NCI-H524 treated with DMSO at 0.1 percent for 48 hours (cell line): ENCODE measurements at places on chromosomes 1 and 21.

GRCh38 chr1:12604114-12604874 lies 13.7 kb downstream of the DHRS3 start:
- no peak for DNase-seq

DNA sequence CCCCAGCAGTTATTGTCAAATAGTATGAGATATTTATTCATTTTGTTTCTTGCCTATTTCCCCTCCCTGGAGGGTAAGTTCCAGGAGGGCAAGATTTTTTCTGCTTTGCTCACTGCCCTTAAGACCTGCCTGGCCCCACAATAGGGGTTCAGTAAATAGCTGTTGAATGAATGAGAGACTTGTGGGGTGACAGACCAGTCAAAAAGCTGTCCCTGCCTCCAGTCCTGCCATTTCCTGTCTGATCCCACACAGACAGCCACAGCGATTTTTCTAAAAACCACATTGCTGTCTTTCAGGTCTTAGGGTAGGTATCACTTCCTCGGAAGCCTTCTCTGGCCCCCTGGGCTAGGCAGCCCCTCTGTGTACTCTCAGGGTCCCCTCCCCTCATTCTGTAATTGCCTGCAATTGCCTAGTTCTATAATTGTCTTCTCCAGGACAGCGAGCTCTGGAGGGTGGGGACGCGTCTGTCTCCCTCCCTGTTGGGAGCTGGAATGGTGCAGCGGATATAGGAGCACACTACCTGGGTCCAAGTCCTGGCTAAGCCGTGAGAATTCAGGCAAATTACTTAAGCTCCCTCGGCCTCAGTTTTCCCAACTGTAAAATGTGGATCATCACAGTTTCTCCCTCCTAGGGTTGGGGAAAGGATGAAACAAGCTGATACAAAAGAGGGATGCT lies 1.8 kb upstream of the EXTL1 start:
- DNase-seq = no peak

DNA sequence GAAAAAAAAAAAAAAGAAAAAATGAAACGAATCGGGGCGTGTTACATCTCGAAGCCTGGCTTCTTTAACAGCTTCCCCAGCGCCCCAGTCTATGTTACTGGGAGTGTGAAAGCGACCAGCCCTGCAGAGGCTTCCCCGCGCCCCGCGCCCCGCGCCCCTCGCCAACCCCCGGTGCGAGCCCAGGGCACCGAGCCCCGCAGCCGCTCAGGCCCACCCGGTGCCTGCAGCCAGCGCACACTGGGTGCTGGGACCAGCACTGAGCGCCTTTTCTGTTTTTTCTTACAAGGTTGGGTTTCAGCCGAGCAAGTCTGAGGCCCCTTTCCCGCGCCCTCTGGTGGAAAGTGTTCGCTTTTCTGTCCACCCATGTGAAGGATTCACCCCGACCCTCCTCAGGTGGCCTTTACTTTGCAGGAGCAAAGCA lies 42.1 kb upstream of the ZNF496 start:
- no peak for DNase-seq

DNA sequence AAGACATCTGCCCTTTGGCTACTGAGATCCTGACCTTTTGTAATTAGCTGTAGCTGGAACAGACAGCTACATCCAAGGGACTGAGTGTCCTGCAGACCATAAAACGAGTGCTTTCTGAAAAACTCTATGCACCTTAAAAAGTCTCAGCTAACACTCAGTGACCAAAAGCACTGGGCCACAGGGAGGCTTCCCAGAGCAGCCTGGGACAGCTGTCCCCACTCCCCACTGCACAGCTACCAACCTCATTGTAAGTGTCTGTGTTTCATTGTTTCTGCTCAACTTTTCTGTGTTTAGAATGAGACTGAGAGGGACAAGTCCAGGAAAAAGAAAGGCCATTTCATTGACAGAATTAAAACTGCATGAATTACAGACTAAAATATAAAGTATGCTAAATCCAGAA lies 80.7 kb downstream of the SMYD2 start:
- DNase-seq = no peak

- no peak for DNase-seq
These were observed 46.1 kb upstream of the KAZN start for GRCh38 chr1:14552246-14552965.

DNA sequence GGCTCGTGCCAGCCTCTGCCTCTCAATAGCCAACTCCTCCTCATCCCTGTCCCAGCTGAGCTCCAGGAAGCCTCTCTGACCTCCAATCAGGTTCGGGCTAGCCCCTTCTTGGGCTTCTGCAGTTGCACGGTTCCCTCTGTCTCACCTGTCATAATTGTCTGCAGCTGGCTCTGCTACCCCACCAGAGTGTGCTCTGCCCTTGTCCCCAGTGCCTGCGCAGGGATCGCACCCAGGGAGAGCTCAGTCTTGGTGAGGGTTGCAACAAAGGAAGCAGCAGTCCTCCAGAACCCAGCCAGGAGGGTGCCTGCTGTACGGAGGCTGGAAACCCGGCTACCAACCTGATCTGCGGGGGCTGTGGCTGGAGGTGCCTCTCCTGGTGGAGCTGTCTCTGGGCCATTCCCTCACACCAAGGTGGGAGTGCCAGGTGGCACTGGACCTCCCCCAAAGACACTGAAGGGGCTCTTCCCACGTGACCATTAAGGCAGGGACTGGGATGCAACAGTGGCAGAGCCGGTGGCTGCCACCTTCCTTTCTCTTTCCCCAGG lies 63.5 kb upstream of the DMRTB1 start:
- DNase-seq = peak; percentile 22

- no peak for DNase-seq
These were observed 77.8 kb upstream of the ZNF281 start for GRCh38 chr1:200487650-200488049.

- no peak for DNase-seq
These were observed 25.0 kb downstream of the GIPC2 start for GRCh38 chr1:78070758-78071157.

DNA sequence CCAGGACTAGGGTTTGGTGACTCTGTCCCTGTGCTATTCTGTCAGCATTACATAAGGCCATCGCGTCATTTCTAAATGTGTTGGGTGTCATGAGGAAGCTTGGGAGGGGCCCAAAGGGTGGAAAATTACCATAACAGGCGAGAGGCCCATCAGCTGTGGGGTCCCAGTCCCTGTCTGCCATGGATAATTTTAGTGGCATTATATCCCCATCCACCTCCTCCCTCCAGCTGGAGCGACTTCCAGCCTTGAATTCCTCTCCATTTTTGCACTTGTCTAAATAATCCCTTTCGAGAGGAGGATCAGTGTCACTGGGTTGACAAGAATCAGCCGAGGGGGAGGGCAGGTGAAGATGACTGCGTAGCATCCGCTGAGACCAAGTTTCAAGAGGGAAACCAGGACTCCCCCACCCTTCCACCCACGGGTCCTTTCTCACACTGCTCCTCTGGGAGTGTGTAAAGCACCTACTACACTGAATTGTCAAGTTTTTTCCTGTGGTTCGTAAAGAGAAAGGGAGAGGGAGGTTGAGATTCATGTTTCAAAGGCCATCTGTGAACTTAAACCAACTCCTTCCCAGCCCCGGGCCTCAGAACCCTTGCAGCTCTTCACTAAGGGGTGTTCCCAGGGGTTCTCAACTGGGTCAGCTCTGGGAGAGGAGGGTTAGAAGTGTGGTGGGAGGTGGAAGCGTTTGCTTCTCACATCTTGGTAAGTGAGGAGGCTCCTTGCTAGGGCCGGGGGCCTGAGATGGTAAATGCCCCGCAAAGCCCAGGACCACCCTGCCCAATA lies 29.2 kb downstream of the VASH2 start:
- DNase-seq = peak; percentile 88

GRCh38 chr1:78607944-78608343 lies 12.3 kb upstream of the IFI44L start:
- no peak for DNase-seq

- DNase-seq = no peak
These were observed 36.6 kb downstream of the SLAMF6 start for GRCh38 chr1:160486453-160486852.
